NCI-H82 (cell line): ENCODE measurements at places on chromosomes 7 and 10.

DNA sequence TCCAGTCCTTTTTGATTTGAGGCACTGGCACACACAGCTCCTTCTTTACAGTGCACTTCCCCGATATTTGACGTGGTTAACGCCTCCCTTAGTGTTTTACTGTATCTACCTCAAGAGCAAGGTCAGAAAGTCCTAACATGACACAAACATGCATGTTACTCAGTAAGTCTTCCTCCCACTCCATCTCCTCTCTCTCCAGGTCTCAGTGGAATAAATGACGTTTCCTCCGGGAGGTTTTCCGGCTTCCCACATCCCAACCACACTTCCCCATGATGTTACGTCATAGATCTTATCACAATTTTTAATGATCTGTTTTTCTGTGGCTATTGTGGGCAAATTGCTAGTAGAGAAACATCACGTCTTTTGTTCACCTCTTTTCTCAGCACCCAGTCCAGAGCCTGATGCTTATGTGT, 165.7 kb downstream of the PTPN20 start:
- DNase-seq: no peak

DNA sequence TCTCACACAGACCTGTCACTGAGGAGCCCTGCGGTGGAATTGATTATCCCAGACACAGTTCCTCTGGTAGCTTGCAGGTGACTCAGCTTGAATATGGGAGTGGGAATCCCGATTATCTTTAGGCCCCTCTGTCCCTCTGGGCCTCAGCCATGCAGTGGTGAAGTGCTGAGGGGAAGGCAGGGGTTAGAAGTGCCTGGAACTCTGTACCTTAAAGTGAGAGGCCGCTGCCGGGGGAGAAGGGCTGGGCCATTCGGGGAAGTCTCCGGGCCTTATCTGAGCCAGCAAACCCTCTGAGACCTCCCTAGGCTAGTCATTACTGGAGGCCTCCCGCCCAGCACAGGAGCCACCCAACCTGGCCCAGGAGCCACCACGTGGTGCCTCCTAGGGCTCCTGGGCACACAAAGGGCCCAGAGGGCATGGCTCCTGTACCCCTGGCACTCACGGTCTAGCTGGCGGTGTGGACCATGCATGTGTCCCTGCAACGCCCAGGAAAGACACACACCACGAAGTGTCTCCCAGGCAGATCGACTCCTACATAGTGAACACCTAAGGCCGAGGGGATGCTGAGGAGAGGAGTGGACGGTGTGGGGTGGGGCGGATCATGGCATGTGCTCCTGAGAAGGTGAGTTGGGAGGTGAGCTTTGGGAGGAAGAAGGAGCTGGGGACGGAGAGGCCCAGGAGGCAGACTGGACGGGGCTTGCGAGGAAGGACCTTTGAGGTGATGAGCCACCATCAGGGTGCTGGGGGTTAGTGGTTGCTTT, 56.2 kb downstream of the HK1 start:
- DNase-seq: no peak

- DNase-seq: peak; percentile 63
Observed at GRCh38 chr7:74083928-74084721, 521 bp downstream of the LIMK1 start.

- no peak for DNase-seq
Observed at GRCh38 chr7:38905056-38905759, 3.8 kb downstream of the VPS41 start.

GRCh38 chr7:33909318-33909717, 4.0 kb downstream of the BMPER start:
- DNase-seq: peak; percentile 44

GRCh38 chr10:89160339-89160738, 46.8 kb downstream of the CH25H start:
- DNase-seq: no peak

GRCh38 chr7:3374239-3374638, 73.2 kb downstream of the SDK1 start:
- DNase-seq: no peak

- peak; percentile 94 for DNase-seq
Observed at GRCh38 chr10:70967591-70968587, 79.5 kb upstream of the PCBD1 start.

DNA sequence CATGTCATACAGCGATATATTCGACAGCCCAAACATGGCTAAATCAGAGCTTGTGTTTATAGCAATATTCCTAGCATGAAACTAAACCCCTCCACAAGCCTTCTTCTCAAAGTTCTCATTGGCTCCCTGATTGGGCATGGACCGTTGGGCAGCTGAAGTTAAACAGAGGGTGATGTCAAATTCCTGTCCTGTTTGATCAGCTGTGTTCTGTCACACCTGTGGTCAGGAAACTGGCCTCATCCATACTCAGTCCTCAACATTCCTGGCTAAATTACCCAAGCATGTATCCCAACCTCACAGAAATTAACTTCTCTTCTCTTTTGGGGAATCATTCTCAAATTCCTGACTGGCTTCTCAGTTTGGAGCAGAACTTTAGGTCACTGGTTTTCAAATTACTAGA, 107.9 kb downstream of the ODAD2 start:
- no peak for DNase-seq

DNA sequence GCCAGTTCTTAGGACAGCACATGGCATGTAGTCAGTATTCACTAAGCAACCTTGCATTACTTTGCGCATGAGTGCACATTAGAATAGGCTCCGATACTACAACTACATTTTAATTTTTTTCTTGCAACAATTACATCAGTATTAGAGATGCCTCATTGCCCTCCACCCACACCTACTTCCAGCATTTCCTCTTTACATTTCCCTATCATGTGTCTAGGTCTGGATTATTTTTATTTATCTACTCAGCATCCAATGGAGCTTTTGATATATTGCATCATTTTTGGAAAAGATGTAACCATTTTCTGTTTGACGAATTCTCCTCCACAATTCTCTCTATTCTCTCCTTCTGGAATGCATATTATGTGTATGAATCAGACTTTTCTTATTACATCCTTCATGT, 258.2 kb upstream of the GLI3 start:
- DNase-seq: no peak

- DNase-seq: no peak
Observed at GRCh38 chr7:37971491-37971890, 51.1 kb downstream of the EPDR1 start.

- no peak for DNase-seq
Observed at GRCh38 chr10:34978080-34978479, 112.1 kb downstream of the CUL2 start.

DNA sequence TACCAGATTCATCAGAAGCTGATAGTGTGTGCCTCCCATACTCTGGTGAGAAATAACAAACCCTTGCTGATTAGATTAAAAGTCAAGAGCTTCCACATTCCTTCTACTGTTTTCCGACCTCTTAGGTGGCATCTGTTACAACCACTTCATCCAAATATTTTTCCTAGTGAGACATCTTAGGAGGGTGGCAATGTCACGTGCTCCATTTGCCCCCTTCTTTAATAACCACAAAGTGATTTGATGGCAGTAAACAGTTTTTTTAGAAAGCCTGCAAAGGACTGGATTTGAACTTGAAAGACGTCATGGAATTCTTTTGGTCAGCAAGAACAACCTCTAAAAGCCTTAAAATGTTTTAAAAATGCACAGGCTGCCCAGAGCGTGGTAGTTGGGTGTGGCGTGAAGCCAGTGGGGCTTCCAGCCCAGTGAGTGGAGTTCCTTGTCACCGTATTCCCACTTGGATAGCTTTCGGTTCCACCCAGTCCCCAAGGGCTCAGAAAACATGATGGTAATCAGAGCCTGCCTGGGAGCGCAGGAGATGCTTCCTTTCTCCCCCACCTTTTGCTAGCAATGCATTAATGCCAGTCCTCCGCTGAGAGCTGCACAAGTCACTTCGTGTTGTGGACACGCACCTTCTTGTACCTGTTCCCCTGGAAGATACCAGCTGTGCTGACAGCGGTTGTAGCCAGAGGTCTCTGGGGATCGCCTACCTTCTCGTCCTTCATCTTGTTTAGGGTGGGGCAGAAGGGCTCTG, 256.4 kb downstream of the KIAA1217 start:
- DNase-seq: no peak

GRCh38 chr7:85215098-85215497, 28.2 kb upstream of the SEMA3D start:
- no peak for DNase-seq

DNA sequence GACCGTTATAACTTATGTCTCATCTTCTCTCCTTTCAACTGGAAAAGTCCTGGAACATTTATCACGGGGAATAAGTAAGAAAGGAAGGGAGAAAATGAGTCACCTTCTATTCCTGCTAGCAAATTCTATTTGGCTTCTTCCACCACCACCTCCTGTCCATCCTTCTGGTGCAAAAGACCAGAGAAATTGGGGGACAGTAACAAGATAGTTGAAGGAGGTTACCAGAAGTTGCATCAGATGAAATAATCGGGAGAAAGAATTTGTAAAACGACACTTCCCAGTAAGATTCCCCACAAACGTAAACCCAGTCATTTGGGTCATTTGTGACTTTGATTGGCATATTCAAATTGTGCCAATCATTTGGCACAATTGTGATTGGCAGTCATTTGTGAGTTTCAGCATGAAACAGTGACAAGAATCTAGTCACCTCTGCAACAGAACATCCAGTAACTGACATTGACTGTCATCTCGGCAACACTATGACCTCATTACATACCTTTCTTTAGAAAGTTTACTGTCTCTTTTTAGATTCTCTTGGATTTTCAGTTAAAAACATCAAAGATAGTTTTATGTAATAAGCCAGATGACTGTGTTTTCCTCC, 51.3 kb upstream of the PIK3CG start:
- DNase-seq: no peak

- DNase-seq: no peak
Observed at GRCh38 chr10:60611291-60611747, 167.0 kb upstream of the CDK1 start.

GRCh38 chr7:56091591-56091990, 1.2 kb downstream of the PHKG1 start:
- DNase-seq: no peak

GRCh38 chr10:102397222-102398171, 2.0 kb downstream of the NFKB2 start:
- DNase-seq: no peak

- peak; percentile 95 for DNase-seq
Observed at GRCh38 chr7:69598081-69598486, at the start of gene AUTS2. Gene AUTS2, plus strand, starts transcription at chr7:69598475. Its CDS starts 1,179 bp downstream, at chr7:69599654.

- DNase-seq: peak; percentile 12
Observed at GRCh38 chr7:75650062-75650461, 88.7 kb downstream of the HIP1 start.

DNA sequence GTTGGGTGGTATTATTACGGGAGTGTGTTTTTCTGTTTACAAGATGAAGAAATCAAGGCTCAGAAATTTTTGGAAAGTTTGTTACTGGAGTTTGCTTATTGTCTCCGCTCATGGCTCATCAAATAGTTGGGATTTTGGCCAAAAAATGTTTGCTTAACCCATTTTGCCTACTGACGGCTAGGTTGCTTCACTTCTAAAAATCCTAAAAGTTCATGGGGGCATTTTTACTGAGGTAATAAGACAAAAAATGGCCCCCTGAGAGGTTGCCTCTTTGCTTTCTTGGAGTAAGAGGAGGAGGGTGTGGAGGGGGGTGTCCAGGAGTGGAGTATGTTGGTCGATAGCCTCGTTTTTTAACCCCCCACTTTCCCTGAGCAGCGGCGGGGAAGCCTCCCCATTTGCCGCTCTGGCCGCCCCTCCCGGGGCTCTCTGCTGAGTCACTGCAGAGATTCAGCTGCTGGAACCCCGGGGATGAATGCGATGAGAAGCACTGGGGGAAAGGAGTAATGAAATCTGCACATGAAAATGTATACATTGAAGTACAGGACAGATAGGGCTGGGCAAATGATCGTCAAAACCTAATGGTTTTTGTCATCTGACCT, 1.5 kb downstream of the MEST start:
- no peak for DNase-seq

- no peak for DNase-seq
Observed at GRCh38 chr10:60606343-60607080, 171.8 kb upstream of the CDK1 start.

GRCh38 chr7:145909991-145910513, 206.5 kb upstream of the CNTNAP2 start:
- no peak for DNase-seq

GRCh38 chr10:46560381-46560780, 3.9 kb upstream of the GPRIN2 start:
- no peak for DNase-seq

DNA sequence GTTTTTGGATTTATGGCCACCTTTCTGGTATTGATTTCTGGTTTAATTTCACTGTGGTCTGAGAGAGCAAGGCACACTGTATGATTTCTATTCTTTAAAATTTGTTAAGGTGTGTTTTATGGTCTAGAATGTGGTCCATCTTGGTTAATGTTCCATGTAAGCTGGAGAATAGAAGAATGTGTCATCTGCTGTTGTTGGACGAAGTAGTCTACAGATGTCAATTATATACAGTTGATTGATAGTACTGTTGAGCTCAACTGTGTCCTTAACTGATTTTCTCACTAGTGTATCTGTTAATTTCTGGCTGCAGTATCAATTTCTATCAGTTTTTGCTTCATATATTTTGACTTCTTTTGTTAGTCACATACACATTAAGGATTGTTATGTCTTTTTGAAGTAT, 127.1 kb downstream of the MLLT10 start:
- DNase-seq: peak; percentile 2

GRCh38 chr10:90174531-90174930, 473.1 kb downstream of the KIF20B start:
- no peak for DNase-seq

- DNase-seq: no peak
Observed at GRCh38 chr10:128609460-128609859, 483.2 kb upstream of the MKI67 start.

DNA sequence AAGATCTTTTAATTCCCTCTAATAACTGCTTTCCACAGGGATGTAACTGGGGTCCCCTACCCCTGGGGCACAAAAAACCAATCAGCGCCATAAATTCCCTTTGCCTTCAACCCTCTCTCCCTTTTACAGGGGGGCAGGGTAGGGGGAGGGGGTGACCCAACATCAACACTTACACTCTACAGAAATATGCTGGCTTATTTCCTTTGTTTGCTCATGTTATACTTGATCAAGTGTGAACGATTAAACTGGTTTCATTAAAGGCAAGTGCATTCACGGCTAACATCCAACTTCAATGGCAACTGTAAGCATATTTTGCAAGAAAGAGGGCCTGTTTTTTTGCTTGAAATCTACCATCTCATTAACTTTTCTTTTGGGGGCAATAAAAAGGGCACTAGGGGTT, 2.9 kb downstream of the CTBP2 start:
- DNase-seq: no peak

DNA sequence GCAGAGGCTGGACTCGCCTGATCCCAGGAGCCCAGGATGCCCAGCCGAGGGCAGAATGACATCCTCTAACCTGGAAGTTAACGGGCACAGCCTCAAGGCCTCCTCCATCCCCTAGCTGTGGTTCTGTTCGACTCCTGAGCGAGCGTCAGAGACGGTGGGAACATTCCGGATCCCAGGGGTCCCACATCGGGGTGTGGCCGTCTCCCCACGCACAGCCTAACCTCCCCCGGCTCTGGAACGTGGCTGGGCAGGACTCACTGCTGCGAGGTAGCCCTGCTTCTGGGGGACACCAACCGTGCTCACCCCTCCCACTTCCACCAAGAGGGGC, 8.4 kb downstream of the FOXL3 start:
- no peak for DNase-seq
